Mammary epithelial cell (primary cell): ENCODE measurements at places on chromosomes 12 and 14. TPM values are rescaled to one million over a fixed set of nuclear protein-coding genes. Genes with fewer than 3 reads are reported as not detected.

AKAP3 gene
- total RNA-seq = 0.83 TPM

NEUROD4 gene
- not detected in 2 replicates for total RNA-seq

GRCh38 chr14:105487449-105487985 is 831 bp downstream of the CRIP1 start:
- no peak for DNase-seq

DNA sequence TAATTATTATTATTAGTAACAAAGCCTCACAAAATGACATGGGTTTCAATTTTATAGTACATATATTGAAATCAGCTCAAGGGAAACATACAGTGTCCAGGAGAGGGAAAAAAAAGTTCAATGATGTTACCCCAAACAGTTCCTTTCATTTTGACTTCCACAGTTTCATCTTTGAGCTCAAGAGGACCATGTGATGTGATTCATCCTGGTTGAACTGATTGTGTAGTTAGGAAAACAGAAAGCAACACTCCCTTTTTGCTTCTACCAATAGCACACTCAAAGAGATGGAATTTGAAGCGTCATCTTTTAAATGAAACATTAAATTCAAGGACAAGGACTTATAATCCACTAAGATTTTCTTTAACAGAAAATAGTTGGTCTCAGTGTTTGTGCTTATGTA is 461.0 kb downstream of the FOXG1 start:
- DNase-seq = no peak

KRT6A gene
- total RNA-seq = 4,990 and 6,260 TPM in 2 replicates

ABHD12B gene
- not detected in 2 replicates for total RNA-seq

ZNF384 gene
- 39.8 and 45.0 TPM in 2 replicates for total RNA-seq

DNA sequence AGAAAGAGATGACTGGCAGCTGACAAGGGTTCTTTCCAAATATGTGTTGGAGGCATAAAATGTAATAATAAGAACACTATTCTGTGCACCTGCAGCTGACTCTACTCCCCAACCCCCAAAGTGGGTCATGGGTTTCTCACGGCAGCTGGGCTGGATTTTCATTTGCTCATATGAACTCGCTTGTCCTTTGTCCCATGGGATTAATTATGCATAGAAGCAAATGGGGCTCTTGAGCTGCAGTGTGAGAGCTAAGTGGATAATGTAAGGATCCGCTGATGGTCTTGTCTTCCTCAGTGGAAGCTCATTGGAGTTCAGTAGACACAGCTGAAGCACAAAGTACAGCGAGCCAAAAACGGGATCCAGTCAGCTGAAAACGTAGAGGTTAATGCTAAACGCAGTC is 46.3 kb downstream of the TTC8 start:
- DNase-seq = no peak

- DNase-seq = peak; percentile 84
Measured at GRCh38 chr14:105489542-105490266, 1.3 kb upstream of the TEDC1 start.
